ENCODE measurements at places on chromosomes 3 and 15.

GRCh38 chr15:73751511-73751898 lies 1.6 kb downstream of the INSYN1 start:
- peak; percentile 18 for DNase-seq

GRCh38 chr15:88619796-88620195 lies 1.3 kb upstream of the AEN start:
- no peak for DNase-seq

DNA sequence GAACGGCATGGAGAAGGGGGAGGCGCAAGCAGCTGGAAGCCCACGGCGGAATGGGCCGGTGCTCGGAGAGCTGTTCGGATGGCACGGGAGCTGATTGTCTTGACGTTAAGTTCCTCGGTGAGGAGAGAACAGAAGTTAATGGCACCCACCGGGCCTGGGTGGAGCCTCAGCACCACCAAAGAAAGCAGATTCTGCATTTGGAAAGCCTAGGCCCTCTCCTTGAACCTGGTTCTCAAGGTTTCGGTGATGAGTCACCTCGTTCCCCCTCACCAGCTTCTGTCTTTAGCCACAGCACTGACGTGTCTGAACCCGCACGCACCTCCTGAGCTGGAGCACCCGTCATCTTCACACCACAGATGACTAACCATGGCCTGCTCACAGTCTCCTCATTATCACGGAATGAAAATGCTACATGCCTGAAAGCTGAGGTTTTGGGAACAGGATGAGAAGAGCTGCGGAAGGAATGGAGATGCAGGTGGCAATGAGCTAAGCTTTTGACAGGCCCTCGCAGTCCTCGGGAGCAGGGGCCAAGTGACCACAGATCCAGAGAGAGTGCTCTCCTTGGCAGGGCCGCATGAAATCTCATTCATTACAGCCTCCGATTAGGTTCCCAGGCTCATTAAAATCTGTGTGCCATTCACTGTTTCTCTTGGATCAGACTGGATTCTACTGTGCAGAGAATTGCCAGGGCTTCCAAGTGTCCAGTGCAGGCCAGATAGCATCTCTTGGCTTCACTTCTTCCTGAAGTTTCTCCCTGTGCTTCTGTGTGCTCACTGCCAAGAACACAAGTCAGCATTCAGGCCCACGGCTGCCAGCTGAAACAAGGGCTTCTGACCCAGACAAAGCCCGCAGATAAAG lies 96.3 kb upstream of the DLG1 start:
- peak; percentile 95 for DNase-seq

DNA sequence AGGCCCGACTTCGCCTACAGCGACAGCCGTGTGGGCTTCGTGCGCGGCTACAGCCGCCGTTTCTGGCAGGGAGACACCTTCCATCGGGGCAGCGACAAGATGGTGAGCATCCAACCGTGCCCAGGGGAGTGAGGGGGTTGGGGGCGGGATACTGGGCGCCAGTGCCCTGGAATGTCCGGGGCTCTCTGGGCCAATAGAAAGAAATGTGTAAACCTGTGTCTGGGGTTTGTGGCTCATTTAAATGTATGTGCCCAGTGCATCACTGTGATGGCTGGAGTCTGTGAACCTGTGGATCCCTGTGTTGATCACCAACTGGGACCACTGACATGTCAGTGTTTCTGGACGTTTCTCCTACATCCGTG lies 423 bp downstream of the CHAC1 start:
- DNase-seq = no peak

GRCh38 chr3:153055217-153055616 lies 106.8 kb upstream of the RAP2B start:
- DNase-seq = no peak

DNA sequence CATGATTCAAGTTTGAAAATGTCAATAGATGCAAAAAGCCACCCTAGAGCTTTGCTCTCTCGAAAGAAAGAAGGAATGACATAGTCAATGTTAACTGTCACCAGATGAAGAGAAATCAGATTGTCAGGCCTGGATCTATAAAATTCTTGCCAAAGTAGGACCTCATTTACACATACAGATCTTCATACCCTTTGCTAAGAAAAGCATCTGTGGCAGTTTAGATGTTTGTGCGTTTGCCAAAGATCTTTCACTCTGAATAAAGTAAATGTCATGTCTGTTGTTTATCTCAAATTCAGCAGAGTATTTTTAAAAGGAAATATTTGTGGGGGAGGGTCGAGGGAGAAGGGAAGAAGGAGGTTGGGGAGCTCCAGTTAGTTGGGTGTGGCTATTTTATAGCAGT lies 119.4 kb downstream of the FEZF2 start:
- no peak for DNase-seq

DNA sequence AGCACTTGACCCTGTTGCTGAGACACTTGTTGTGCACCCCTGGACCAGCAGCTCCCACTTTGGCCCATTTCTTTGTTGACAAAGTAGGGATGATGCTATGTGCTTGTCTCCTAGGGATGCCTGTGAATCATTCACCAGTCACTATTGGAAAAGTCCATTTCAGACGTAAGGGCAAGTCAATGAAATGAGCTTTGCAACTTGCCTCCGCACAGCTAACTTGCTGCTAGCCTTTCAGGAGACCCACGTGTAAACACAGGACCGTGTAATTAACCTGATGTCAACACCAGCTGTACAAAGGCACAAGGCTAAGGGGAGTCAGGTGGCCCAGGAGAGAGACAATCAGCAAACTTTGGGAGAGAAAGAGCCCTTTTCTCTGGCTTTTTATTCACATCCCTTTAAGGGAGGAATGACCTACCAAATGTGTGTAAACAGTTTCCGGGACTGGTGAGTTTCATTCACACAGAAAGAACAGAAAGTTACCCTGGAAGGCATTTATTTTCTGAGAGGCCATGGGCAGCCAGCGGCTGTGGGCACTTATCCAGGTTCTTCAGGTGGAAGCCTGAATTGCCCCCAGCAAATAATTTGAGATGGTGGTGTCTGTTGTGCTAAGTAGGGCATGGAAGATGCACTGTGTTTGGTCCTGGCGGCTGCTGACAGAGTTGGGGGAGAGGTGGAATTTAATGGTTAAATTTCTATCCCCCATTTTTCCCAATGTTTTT lies 54.0 kb downstream of the TIPARP start:
- no peak for DNase-seq

- no peak for DNase-seq
Measured at GRCh38 chr15:70786996-70787395, 23.6 kb upstream of the UACA start.

DNA sequence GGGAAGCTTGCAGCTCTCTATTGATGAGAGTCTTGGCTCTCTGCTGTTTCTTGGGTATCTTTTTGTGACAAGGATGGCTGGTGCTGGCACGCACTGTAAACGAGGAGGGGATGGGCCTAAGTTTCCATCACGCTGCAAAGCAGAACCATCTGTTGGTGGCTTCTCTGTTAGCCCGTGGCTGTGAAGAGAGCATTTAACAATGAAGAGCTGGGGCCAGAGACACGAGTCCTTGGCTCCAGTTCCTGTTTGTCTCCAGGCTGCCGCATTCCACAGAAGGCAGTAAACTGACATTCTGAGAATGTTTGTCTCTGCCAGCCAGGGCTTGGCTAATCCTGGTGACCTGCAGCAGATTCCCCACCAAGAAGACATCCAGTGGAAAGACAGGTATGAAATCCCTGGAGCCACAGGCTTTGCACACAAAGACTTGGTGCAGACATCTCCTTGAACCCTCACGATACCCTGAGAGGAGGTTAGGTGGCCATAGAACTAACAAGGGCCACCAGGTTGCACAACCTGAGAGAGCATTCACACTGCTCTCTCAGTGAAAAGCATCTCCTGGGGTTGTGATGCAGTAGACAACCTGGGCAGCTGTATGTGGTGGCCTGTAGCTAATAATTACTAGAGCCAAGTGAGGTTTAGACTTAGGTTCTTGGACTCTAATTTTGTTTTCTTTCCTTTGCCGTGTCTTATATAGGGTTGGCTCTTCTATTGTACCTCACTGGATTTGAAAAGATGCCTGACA lies 130.9 kb downstream of the ASB7 start:
- DNase-seq = peak; percentile 82

- DNase-seq = no peak
Measured at GRCh38 chr15:100757661-100758060, 122.0 kb upstream of the ALDH1A3 start.

DNA sequence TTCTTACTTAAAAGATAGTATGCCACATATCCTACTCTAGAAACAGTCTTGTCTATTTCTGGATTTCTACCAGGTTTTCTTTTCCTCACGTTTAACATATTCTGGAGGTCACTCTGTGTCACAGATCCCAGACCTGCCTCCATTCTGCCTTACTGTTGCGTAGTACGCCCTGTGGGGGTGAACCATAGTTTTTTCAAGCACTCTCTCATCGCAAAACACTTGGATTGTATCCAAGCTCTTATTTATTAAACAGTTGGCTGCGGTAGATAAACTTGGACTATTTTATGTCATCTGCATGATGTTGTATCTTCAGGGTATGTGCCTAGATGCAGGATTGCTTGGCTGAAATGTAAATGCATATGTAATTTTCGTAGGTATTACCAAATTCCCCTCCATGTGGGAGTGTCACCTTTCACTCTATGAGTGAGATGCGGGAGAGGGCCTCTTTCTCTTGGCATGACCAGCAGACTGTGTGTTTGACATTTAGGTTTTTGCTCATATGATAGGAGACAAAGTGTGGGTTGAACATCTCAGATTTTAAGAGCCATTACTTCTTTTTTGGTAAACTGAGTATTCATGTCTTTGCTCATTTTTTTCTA lies 55.8 kb downstream of the ABTB1 start:
- no peak for DNase-seq

DNA sequence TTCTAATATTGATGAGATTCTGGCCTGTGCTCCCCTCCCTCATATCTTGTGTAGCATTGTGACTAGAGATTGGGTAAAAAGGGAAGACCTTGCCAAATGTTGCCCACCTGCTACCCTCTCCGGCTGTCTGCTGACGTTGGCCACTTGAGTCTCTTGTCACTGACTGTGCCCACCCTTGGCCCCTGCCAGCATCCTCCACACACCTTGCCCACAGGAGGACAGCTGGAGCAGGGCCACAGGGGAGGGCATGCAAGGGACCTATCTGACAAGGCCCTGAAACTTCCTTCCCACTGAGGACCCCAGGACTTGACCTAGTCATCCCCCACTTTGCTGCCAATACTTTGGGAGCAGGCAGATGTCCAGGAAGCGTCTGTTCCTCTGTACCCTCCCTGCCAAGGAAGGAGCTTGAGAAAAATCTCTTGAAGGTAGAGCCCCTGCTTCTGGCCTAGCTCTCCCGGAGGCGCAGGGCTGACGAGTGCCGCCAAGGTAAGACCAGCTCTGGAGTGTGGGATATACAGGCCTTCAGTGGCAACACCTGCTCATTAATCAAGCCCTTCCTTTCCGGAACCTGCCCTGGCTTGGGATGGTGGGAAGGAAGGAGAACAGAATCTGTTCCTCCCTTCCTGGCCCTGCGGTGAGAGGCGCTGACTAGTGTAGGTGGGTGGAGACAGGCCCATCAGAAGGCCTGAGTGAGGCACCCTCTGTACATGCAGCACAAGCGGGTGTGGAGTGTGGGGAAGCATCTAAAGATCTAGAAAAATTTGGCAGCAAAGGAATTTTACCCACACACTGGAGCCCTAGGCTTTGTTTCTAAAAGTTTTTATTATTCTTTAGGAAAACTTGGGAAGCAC lies 4.9 kb upstream of the PAK6 start:
- DNase-seq = no peak

- no peak for DNase-seq
Measured at GRCh38 chr15:50820808-50821382, 55.4 kb upstream of the SPPL2A start.

DNA sequence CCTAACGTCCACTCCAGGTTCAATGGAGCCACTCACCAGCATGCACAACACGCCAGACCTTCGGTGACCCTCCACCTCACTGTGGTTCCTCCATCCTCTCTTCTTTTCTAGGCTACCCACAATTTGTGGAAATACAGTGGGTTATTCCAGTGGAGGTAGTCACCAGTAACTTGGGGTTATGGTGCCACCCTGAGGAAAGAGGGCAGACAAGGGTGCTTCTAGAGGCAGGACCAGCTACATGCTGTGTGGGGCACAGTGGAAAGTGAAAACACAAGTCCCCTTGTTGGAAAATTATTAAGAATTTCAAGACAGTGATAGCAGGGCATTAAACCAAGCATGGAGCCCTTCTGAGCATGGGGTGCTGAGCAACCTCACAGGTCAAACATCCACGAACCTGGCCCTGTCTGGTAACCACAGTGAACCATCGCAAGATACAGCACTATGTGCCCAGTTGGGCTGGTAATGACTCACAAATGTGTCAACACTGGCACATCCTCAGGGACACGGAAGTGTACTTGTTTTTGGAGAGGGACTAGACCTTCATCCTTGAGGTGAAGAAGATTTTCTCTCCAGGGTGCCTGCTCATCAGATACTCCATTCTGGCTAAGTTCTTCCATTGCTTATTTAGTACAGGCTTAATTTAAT lies 166.7 kb downstream of the STT3B start:
- no peak for DNase-seq

DNA sequence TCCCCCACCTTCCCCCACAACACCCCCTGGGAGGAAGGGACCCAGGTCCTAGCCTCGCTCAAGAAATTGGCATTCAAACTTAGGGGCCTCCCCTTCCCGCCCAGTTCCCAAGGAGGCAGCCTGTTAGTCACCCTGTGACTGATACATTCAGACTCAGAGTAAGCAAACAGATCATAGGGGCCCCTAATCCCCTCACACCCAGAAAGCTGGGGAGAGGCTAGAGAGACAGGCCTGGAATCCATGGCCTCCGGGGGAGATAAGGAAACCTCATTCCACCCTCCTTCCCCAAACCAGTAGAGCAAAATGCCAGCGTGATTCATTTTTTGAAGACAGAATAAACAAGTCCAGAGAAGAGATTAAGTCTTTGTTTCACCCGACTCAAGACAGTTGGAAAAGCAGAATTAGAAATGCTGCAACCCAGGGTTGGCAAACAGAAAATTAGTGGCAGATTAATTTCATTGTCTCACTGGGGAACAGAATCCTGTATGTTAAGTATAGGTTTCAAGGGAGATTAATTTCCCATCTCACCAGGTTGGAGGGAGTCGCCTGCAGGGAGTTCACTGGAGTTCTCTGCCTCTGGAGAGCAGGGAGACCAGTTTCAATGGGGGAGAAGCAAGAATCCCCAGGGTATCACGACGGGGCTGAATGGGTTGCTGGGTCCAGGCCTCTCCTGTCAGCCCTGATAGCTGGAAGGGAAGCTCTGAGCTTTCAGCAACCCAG lies 268.3 kb downstream of the UACA start:
- DNase-seq = peak; percentile 81

DNA sequence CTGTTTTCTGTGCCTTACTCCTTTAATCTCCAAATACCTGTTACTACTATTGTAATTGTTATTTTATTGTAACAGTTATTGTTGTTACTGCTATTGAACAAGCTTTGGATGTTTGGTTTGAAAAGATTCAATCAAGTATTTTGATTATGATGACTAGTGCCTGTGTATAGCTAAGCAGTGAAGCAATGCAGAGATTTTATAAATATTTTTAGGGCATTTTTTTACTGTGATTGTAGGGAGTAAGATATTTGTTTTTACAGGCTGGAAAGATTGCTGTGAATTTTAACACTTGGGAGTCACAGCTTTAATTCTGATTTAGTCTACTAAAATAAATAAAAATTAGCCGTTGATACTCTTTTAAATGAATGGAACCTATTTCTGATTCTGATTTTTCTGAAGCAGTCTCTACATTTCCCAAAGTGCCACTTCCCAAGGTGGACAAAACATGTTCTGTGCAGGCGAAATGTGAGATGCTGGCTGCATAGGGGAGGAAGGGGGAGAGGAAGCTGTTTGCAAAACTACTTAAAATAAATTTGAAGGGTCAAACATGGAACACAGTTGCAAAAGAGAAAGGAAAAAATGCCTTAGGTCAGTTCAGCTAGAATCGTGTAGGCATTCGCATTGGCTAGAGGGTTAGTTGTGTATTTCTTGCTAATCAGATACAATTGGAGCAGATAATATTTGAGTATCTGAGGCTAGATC lies 25.7 kb downstream of the EEFSEC start:
- no peak for DNase-seq

GRCh38 chr3:353191-353739 lies 156.7 kb downstream of the CHL1 start:
- no peak for DNase-seq
